ENCODE measurements at places on chromosomes 3 and 15. TPM values are rescaled to one million over a fixed set of nuclear protein-coding genes. Genes with fewer than 3 reads are reported as not detected.

Gene COX5A
- total RNA-seq, result 239 TPM

Gene CYP11A1
- total RNA-seq, result not detected

Gene SERPINI1
- total RNA-seq, result 2.1 TPM

Gene DCBLD2
- total RNA-seq, result 3.2 TPM

Gene TUSC7
- not detected for total RNA-seq

Gene TLNRD1
- total RNA-seq, result 28.6 TPM

Gene LRRC34
- 4.7 TPM for total RNA-seq

Gene FEZF2
- not detected for total RNA-seq

DNA sequence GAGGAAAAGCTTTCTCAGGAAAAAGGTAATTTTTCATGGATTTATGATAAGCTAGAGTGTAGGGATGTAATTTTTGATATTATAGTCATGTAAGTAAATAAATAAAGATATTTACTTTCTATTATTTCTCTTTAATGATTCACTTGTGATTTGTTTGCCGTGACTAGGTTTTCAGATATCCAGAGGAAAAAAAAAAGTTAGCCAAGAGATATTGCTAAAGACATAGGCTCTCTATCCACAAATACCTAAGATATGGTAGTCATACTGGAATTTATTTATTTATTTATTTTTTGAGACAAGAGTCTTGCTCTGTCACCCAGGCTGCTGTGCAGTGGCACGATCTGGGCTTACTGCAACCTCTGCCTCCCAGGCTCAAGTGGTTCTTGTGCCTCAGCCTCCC lies 59.9 kb downstream of the AP4E1 start:
- DNase-seq, result no peak

GRCh38 chr3:127371334-127371733 lies 83.5 kb upstream of the PRR20G start:
- DNase-seq, result no peak

DNA sequence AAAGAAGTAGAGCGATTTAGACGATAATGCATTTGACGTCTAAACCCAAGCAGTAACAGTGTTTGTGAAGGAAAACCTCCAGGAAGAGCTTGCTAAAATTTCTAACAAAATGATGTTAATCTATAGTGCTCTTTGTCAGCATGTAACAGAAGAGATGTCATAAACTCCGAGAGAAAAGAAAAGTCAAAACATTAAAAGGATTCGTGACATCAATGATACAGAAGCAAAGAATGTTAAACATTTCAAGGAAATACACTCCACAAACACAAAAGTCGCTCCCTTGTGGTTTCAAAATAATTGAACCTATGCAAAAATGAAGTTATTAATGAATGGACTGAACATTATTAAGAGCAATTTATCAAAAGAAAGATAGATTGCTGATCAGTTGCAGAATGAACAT lies 27.9 kb downstream of the AADAC start:
- DNase-seq, result no peak

DNA sequence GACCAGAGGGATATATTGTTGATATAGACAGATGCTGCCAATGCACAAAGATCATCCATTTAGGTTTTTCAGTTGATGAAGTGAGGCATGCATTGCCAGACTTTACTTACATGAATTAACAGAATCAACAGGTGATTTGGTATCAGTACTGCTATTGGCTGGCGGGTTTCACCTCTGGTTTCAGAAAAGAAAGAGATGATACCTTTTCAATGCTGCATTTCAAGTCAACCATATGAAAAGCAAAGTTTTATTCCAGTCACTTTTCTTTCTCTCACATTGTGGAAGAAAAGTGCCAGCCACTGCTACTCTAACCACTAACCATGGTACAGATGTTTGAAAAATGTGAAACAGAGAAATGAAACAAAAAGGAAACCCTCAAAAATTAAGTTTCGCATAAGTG lies 289.1 kb downstream of the TIGIT start:
- no peak for DNase-seq

- DNase-seq, result peak; percentile 7
Observed at GRCh38 chr3:172709774-172710663, 848 bp downstream of the NCEH1 start.

- no peak for DNase-seq
Observed at GRCh38 chr3:48845170-48845569, 2.5 kb downstream of the PRKAR2A start.

DNA sequence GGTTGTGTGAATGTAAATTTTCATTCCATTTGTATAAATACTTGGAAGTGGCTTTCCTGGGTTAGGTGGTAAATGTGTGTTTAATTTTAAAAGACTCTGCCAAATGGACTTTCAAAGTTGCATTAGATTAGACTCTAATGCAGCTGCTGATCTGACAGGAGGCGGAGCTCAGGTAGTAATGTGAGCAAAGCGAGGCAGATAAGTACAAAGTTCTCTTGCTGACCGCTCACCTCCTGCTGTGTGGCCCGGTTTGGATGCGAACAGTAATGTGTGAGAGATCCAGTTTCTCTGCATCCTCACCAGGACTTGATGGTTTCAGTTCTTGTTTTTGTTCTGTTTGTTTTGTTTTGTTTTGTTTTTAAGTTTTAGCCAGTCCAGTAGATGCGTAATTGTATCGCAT lies 34.9 kb upstream of the GABRA5 start:
- no peak for DNase-seq

DNA sequence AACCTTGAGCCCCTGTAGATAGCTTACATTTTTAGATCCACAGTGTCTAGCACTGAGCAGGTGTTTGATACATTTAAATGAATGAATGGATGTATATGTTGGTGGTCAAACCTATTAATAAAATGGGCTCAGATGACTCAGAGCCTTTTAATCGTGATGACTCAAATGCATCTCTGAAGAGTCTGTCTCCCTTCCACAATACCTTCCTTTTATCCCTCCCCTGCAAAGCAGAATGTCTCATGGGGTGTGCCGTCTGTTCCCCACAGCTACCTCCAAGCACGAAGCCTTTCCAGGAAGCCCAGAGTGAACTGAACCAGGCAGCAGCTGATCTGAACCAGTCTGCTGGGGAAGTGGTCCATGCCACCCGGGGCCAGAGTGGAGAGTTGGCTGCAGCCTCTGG lies 303.5 kb upstream of the TPM1 start:
- no peak for DNase-seq

- no peak for DNase-seq
Observed at GRCh38 chr3:42988097-42988496, 9.0 kb downstream of the GASK1A start.

- DNase-seq, result no peak
Observed at GRCh38 chr3:150116196-150116595, 145.5 kb upstream of the PFN2 start.

GRCh38 chr3:7669641-7670040 lies 808.7 kb downstream of the GRM7 start:
- no peak for DNase-seq

GRCh38 chr3:134822090-134822489 lies 27.0 kb downstream of the EPHB1 start:
- no peak for DNase-seq

GRCh38 chr3:124041553-124041952 lies 49.6 kb upstream of the ROPN1 start:
- no peak for DNase-seq

DNA sequence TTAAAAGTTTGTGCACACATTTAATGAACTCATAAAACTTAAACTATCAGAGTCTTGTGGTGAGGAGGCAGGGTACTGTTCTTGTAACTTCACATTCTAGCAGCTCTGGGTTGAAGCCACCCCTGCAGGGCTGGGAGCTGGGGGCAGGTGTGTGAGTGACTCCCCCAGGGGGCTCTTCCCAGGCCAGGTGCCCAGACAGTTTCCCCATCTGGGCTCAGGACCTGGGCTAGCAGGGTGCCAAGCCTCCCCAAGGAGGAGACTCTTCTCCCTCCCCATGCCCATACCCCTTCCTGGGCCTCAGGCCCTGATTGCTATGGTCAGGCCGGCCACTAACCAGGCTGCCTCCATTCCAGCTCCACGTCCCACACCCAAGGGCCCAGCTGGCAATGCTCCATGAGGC lies 22.0 kb upstream of the CHCHD6 start:
- no peak for DNase-seq

DNA sequence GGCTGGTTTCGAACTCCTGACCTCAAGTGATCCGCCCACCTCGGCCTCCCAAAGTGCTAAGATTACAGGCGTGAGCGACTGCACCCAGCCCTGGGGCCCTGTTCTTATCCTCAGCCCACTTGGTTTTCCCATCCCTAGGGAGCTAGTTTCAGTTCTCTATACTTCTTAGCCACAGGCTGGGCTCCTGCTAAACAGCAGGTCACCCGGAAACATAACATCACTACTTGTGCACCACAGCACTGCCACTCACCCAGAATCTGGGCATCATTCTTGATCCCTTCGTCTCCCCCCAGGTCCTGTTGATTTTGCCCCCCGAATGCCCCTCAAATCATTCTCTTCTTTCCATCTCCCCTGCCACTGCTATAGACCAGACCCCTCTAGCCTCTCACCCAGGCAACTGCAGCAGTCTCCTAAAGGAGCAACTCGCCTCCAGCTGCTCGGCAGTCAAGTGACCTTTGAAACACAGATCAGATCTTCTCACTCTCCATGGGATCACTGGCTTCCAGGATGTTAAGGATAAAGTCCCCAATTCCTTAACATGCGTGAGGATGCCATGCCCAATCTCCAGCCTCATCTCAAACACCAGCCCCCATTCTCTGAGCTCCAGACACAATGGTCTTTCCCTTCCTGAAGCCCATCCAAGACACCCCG lies 5.6 kb upstream of the AP3S2 start:
- no peak for DNase-seq

DNA sequence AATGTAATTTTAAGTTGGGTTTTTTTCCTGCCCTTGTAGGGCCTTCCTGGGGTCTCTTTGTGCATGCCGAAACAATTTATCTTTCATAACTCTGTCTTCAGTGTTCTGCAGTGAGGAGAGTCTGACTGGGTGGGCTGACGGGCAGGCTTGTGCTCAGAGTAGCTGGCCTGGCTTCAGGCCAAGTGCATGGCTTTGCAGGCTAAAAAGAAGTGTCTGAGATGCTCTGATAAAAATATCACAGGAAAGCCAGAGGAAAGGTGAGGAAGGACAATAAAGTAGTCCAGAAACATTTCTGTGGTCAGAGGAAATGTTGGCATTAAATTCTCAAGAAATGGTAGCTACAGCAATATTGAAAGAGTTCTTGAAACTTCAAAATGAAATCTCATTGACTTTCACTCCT lies 25.5 kb downstream of the ST3GAL6 start:
- DNase-seq, result no peak

- DNase-seq, result peak; percentile 12
Observed at GRCh38 chr3:184129012-184129411, 6.1 kb upstream of the EIF2B5 start.

GRCh38 chr15:71379893-71380292 lies 264.6 kb downstream of the THSD4 start:
- DNase-seq, result no peak

Measured in activated CD4-positive, alpha-beta T cell treated with anti-CD3 and anti-CD28 coated beads, Interleukin-2, amount 10 ng/mL, durations not matched to agents 7 days and 5 days (primary cell).